ENCODE measurements at places on chromosomes 7 and 10.

GRCh38 chr7:141872931-141873330 lies 31.6 kb upstream of the PRSS37 start:
- DNase-seq = no peak

GRCh38 chr7:77316219-77316978 lies 99.8 kb downstream of the GSAP start:
- DNase-seq = no peak

DNA sequence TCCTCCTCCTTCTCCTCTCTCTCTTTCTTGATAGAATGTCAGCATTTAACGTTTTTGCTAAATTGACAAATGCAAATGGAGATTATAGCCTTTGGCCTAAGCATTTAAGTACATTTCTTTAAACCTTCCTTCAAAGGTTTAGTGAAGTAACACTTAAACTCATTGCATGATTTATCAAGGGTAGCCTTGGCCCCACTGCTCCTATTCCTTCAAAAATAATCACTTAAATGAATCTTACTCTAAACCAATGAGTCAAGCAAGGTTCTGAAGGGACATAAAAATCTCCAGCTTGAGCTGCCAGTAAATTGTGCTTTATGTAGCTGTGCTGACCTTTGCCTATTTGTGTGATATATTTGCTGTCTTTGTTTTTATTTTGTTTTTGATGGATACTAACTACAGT lies 358.5 kb upstream of the AKR1E2 start:
- no peak for DNase-seq

- DNase-seq = no peak
Measured at GRCh38 chr10:74987339-74988053, 124.0 kb upstream of the SAMD8 start.

- DNase-seq = peak; percentile 20
Measured at GRCh38 chr10:100872034-100872791, 40.5 kb upstream of the SLF2 start.

- no peak for DNase-seq
Measured at GRCh38 chr7:1853986-1854865, 184.1 kb downstream of the ELFN1 start.

GRCh38 chr7:41869596-41869995 lies 166.7 kb upstream of the INHBA start:
- no peak for DNase-seq

GRCh38 chr7:73345951-73346350 lies 18.0 kb downstream of the FKBP6 start:
- DNase-seq = no peak

DNA sequence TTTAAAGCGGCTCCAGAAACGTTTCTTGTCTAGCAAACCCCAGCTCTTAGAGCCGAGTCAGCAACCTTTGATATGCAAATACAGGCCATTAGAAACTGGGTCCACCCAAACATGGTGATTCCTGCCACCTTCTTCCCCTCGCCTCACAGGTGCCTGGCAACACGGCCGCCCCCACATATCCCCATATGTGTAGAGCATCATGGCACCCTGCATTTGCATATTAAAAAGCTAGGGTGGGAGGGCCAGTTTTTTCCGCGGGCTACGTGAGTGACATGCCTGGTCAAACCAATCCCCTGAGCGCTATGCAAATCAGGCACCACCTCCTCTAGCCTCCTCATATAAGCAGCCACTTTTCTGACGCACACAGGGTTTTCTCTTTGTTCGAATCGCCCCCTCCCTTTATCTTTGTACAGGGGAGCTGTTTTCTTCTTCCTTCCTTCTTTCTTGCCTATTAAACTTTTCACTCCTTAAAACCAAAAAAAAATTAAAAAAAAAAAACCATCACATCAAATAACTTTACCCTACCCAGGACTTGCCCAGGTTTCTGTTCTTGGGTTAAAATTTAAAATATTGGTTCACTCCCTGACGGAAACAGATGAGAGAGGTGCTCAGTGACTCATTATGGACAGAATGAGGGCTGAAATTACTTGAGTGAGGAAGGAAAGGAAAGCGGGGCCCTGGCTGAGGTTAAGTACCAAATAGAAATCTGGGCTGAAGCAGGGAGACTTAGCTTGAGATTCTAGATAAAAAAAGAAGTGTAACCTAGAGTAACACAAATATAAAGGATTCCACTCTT lies 59.8 kb downstream of the COA1 start:
- DNase-seq = no peak

DNA sequence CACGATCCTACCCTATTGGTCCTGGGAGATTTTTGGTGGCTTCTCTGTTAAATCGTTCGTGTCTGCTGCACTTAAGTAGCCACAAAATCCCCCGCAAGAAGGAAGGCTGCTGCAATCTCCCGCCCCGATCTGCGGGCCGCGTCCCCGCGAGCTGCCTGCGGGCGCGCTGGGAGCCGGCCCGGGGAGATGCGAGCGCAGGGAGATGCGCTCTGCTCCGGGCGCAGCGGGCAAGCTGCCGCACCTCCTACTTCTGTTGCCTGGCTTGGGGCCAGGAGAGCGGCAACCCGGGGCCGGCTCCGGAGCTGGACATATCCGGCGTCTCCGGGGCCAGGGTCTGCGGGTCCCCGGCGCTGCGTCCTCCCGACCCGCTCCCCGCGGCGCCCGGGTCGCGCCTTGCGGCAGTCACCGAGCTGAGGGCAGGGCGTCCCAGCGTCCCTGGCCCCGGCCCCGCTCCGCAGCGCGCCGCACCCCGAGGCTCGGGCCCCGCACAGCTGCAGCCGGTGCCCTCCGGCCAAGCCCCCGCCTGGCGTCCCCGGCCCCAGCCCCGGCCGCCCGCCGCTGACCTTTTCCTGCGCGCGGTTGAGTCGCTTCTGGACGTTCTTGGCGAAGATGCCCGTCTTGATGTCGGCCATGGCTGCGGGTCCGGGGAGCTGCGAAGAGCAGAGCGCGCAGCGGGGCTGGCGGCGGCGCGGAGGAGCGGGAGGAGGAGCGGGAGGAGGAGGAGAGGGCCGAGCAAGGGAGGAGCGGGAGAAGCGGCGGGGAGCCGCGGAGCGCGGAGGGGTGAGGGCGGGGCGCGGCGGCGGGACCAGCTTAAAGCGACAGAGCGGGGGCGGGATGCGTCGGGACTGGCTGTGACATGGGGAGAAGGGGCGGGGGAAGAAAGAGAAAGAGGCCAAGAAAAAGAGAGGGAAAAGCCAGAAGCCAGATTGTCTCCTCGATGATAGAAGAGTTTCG lies at the start of gene AMPH:
AMPH (minus strand) TSS at position 654 of the 954 bp plus-strand sequence; CDS start at position 632, 22 bp downstream.
- peak; percentile 17 for DNase-seq

DNA sequence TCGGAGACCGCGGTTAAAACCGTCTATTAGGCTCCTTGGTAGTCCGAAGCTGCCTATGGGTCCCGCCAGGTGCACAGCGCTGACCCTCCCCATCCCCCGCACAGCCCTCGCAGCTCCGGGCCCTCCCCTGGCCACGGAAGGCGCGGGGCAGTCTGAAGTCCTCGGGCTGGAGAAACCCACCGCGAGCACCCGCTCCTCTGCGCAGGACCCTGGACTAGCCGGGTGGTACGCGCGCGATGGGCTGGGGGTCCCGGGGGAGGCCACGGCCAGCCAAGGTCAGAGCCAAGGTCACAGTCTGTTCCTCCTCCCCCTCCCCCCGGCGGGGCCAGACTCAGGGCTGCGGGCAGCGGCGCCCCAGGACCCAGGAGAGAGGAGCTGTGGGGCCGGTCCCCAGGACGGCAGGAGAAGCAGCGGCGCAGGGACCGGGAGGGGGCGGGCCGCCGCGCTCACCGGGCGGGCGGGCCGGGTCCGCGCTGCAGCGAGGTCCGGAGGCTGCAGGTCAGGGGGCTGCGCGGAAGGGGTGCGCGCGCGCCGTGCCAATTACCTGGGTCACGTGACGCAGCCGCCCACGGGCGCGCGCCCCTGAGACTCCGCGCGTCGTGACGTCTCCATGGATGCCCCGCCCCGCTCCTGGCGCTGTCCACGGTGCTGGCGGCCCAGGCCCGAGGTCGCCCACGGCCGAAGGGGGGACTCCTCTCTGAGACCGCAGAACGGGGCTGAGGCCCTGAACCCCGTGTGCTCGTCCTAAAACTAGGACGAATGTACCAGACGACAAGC lies at the start of gene OGDHL:
OGDHL (minus strand) TSS at position 535 of the 777 bp plus-strand sequence. CDS start 3,731 bp downstream, outside the sequence.
- DNase-seq = peak; percentile 44

GRCh38 chr10:97633921-97634320 lies 621 bp upstream of the MORN4 start:
- DNase-seq = no peak

DNA sequence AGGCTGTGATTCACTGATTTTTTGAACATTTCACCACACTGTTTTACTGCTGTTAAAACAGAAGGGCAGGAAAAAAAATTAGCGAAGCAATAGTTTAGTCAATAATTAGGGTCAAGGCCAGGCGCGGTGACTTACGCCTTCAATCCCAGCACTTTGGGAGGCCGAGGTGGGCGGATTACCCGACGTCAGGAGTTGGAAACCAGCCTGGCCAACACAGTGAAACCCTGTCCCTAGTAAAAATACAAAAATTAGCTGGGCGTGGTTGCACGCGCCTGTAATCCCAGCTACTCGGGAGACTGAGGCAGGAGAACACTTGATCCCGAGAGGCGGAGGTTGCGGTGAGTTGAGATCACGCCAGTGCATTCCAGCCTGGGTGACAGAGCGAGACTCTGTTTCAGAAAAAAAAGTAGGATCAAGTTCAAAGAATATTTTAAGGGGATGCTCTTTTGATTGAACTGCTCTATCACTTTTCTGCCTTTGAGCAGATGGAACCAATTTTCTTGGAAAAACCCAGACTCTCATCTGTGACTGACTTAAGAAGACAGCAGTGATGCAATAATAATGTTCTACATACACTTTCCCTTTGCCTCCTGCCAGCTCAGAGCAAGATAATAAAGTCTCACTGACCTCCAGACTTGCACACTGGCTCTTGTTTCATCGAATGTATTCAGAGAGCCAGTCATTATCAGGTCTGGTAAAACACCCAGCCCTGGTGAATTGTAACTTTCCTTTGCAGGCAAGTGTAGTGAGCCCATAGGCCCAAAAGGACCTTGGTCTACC lies 1.6 kb upstream of the PPA1 start:
- no peak for DNase-seq

DNA sequence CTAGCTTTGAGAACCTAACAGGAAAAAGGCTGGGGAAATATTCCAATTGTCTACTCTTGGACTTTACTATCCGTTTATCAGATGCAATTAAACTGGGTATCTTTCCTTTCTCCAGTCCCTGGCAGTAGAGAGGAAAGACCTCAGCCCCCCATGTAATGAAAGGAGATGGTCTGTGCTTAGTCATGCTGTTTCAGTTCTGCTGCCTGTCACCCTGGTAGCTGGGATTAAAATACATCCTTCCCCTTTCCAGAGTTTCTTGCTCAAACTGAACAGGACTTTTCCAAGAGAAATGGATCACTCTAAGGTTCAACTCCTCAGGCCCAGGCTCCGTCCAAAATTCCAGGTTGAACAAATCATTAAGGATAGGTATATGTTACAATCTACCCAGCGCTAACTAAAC lies 202.9 kb downstream of the PTEN start:
- no peak for DNase-seq

GRCh38 chr7:91135703-91136430 lies 128.4 kb upstream of the FZD1 start:
- DNase-seq = peak; percentile 60

GRCh38 chr7:69751026-69751425 lies 152.8 kb downstream of the AUTS2 start:
- DNase-seq = no peak

DNA sequence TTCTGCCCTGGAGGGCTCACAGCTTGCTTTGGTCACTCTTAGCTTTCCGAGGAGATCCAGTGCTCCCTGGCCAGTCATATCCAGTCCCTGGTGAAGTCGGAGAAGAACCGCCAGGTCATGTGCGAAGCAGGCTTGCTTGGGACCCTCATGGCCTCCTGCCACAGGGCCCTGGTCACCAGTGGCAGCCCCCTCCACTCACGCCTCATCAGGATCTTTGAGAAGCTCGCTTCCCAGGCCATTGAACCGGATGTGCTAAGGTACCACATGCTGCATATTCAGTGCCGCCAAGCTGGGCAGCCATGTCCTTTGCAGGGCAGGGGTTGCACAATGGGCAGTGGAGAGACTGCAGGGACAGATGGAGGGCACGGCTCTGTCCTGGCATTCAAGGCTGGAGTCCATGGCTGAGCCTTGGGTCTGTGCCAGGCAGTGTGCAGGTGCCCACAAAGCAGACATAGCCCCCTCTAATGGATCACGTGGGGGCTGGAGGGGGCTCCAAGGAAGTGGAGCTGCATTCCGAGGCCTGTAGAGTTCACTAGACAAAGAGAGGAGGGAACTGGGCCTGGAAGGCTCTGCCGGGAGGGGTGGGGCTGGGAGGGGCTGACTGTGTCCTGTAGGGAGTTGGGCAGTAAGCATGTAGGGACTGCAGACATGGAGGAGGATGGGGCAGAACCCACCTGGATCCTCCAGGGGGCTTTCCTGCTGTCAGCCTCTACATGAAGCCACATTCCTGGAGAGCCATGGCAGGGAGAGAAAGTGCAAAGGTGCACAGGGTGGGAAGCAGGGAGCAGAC lies 89.9 kb downstream of the WDFY4 start:
- DNase-seq = no peak

GRCh38 chr10:13707156-13707881 lies 120.6 kb downstream of the PRPF18 start:
- DNase-seq = peak; percentile 80

GRCh38 chr7:108307194-108307593 lies 149.0 kb downstream of the NRCAM start:
- DNase-seq = no peak

- DNase-seq = no peak
Measured at GRCh38 chr7:4225361-4225771, 456.7 kb upstream of the FOXK1 start.

DNA sequence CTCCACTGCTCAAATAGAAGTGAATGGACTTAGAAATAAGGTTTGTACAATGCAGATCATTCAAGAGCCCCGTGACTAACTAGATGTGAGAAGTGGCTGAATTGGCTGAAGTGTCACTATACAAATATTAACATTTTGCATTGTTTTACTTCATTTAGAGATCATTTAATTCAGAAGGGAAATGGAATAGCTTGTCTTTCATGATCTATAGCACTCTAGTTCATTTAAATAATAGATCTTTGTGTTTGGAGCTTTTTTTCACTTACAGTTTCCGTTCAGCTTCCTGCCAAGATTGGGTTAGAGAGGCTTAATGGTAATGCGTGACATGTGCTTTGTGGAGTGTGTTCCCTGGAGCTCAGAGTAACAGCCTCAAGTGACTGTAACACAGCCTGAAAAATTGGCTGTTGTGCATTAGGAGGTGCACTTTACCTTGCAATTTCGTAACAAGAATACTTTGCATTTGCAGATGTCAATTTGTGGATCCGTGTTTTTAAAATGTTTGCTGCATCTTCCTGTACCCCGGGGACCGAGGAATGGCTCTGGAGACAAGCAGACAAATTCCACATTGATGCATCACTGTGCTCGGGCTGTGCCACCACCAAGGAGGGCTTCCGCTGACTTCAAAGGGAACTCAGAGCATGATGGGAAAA lies 170.3 kb downstream of the NRP1 start:
- DNase-seq = no peak

GRCh38 chr7:1509226-1509625 lies 5.0 kb upstream of the INTS1 start:
- DNase-seq = no peak

Data from mammary epithelial cell (primary cell).